Germinal center (tissue), 1 donor: ENCODE measurements at places on chromosomes 7 and 10.

DNA sequence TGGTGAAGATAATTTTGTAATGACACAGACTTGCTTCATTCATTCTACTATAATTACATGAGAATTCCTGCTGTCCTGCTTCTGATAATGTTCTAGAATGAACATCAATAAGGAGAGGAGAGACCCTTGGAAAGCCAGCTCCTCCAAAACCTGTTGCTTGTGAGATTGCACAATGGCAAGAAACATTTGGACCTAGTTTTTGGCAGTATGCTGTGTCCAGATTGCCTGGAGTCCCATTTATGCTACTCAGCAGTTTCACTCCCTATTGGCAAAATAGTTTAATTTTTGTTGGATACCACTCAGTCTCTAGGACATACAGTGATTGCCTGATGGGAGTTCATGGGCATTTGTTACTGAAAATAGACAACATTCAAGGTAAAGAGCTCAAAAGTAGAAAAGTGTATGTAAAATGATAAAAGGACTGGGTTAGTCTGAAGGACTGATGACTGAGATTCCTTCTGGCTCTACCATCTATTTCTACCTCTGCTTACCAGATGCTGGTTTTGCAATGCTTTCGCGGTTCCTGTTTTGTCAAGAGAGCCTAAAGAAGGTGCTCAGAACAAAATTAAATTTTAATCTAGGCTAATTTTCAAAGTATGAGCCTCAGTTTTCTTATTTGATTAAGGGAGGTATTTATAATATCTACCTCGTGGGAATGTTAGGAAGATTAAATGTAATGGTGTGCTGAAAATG is 8.0 kb upstream of the ACTR3B start:
- DNase-seq = no peak

- DNase-seq = no peak
These were observed 180.4 kb downstream of the TSPAN12 start for GRCh38 chr7:120677535-120677934.

GRCh38 chr7:70779321-70779720 is 352.6 kb upstream of the GALNT17 start:
- no peak for DNase-seq

DNA sequence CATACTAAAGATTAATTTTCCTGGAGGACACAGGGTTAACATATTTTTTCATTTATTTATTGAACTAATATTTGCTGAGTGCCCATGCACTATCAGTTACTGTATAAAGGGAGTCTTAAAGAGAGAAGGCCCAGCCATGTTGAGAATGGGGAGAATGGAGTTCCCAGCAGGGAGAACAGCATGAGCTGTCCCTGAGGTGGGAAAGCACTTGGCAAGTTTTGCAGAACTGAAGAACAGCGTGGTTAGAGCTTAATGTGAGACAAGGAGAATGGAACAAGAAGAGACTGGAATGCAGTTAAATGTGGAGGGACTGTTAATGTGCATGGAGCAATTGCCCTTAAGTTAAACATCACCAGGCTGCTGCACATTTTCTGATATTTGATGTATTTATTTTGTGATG is 435.4 kb downstream of the SUGCT start:
- no peak for DNase-seq

DNA sequence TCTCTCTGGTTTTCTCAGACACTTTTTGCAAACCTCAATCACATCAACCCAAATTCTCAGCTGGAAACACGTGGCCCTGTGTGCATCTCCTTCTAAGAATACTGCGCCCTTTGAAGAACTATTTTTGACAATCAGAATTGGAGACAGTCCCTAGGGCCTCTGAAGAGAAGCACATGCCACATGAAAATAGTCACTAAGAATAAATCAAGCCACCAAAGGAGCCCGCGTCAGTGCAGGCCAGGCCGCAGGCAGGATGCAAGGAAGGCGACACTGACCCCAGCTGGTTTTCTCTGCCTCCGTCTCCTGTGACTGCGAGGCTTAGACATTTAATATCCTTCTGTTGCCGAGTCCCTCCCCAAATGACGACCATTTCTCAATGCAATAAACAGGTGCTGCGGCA is 88.0 kb upstream of the ADAM12 start:
- DNase-seq = no peak
